ENCODE measurements at places on chromosomes 5 and 9.

DNA sequence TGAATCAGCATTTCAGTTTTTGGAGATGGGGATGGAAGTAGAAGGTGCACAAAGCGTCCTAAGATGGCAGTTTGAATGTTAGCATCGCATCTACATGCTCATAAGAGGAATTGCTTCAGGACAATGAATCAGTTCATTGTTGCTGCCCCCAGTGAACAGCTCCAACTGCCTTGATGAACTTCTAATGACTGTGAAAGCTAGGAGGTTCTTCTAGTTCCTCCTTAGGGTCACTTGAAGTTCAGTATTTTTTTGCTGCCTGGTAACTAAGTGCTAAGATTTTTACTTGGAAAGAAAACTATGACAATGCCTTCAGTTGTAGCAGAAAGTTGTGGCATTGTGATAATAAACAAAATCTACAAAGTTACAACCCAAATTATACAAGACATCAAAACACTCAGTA is 271.6 kb downstream of the RAB3C start:
- no peak for DNase-seq

DNA sequence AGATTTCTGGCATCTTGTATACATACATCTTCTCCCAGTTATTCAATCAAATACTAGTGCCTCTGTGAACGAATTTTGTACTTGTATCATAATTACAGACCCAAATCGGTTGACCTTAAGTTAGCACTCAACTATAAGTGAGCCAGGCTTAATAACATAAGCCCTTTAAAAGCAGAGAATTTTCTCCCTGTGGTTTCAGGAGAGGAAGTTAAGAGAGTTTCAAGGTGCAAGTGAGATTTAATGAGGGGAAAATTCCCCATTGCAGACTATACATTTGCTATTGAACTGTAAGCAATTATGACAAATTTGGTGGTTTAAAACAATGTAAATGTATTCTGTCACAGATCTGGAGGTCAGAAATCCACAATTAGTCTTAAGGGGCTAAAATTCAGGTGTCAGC is 261.9 kb upstream of the NREP start:
- no peak for DNase-seq

DNA sequence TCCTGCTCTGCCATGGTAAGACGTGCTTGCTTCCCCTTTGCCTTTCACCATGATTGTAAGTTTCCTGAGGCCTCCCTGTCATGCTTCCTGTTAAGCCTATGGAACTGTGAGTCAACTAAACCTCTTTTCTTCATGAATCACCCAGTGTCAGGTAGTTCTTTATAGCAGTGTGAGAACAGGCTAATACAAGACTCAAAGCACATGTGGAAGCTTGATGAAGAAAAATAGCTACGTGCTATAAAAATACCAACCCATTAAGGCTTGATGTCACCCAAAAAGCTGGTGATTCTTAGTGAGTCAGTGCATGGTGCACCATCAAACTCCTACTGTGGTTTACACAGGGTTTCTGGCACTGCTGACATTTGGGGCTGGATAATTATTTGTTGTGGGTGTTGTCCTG is 332.2 kb downstream of the TMEM167A start:
- no peak for DNase-seq

DNA sequence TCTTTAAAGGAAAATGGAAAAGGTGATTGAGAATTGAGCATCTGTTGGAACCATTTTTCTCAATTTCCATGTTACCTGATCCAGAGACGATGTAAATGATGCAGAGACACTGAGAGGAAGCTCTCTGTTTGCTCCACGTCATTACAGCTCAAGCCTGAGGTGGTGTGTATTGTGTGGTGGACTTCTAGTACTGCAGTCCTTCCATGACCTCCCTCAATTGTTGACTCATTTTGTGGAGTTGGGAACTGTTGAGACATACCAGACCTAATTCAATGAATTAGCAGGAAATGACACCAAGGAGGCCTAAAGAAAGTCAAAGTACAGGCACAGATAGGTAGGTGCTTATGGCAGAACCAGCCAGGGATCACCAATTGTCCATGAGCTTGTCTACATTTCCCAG is 15.6 kb upstream of the LVRN start:
- DNase-seq: no peak

GRCh38 chr5:127084656-127085055 is 11.4 kb upstream of the C5orf63 start:
- DNase-seq: no peak
